ENCODE measurements at places on chromosomes 13 and 19.

- peak; percentile 12 for DNase-seq
Measured at GRCh38 chr19:14113762-14114414, 3.7 kb downstream of the PRKACA start.

- DNase-seq, result no peak
Measured at GRCh38 chr19:49019242-49019932, 2.5 kb upstream of the LHB start.

- DNase-seq, result no peak
Measured at GRCh38 chr19:56124578-56124977, 3.5 kb upstream of the ZNF787 start.

GRCh38 chr13:48402325-48402932 is 10.5 kb downstream of the LPAR6 start:
- no peak for DNase-seq

- peak; percentile 44 for DNase-seq
Measured at GRCh38 chr19:55519451-55520311, 17.3 kb downstream of the SBK2 start.

DNA sequence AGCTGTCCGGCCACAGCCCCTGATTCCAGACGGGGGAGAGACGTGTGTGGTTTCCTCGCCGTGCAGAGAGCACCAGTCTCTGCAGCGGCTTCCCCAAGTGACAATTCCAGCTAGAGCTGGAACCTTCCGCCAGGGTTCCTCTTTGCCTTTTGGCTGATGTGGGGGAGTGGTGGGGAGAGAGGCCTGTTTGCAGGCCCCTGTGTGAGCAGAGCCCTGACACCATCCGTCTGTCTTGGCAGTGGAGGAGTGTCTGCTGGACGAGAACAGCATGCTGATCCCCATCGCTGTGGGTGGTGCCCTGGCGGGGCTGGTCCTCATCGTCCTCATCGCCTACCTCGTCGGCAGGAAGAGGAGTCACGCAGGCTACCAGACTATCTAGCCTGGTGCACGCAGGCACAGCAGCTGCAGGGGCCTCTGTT is 25.0 kb downstream of the LAMP1 start:
- DNase-seq, result no peak

DNA sequence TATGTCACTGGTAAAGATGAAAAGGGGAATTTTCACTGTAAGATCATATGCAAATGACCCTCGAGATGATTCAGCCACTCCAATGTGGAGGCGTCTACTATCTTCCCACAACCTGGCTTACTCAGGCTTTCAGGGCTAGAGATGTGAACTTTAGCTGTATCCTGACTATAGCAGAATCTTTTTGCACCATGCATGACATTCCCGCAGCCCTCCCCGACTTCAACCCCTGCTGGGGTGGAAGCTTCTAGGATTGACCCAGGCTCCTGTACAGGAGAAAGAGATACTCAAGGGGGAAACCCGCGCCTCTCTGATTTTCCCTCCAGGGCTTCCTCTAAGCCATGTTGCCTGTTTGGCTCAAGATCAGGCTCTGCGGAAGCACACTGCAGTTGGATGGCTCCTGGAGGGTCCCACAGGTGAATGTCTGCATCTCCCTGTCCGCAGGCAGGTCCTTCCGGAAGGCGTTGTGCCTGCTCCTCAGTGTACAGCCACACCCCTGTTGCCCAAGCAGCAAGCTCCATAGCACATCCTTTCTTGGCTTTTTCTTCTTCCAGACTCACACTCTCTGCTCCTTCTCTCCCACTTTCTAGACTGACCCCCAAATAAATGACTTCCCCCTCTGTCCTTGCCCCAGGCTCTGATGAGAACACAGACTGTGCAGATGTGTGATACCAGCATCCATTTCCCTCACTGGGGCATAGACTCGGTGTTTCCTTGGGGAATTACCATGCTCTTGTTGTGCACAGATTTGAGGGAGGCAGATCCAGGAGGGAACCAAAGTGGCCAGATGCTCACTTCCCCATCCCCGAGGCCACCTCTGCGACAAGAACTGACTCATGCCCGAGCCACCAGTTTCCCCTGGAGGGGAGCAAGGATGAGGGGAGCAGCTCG is 29.1 kb upstream of the POP4 start:
- DNase-seq, result no peak

- no peak for DNase-seq
Measured at GRCh38 chr19:45352914-45353796, 12.6 kb downstream of the KLC3 start.

DNA sequence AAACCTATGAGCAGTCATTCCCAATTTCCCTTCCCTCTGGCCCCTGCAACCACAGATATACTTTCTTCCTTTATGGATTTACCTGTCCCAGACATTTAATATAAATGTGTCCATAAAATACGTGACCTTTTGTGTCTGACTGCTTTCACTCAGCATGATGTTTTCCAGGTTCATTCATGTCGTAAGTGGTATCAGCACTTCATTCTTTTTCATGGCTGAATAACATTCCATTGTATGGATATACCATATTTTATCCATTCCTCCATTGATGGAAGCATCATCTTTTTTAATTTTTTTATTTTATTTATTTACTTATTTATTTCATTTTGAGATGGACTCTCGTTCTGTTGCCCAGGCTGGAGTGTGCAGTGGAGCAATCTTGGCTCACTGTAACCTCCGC is 8.0 kb upstream of the PPP6R1 start:
- no peak for DNase-seq

DNA sequence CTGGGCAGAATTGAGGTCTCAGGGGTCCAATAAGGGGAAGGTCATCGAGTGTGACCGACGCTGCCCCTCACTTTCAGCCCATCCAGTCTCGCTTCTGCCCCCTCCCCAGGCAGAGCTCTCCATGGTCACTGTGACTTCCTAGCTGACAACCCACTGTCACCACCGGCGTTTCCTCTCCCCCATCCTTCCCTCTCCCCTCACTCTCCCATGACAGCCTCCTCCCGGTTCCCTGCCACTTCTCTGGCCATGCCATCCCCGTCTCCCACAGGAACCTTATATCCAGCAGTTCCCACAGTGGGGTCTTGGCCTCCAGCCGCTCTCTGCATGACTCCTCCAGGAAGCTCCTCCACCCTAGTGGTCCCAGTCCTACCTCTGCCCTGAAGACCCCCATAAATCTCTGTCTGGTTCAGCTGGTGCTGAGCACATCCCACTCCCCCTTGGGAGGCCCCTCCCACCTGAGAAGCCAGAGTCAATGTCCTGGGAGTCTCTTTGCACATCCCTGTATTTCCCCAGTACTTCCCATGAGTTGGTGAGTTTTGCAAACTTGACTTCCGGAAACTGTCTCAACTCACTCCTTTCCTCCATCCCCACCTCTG is 24.7 kb upstream of the CD33 start:
- DNase-seq, result no peak

GRCh38 chr19:17543986-17544385 is 11.5 kb upstream of the COLGALT1 start:
- DNase-seq, result no peak

- DNase-seq, result peak; percentile 86
Measured at GRCh38 chr19:29671393-29672160, 6.3 kb downstream of the PLEKHF1 start.

- DNase-seq, result no peak
Measured at GRCh38 chr13:65401315-65401714, 1828.8 kb downstream of the PCDH9 start.

DNA sequence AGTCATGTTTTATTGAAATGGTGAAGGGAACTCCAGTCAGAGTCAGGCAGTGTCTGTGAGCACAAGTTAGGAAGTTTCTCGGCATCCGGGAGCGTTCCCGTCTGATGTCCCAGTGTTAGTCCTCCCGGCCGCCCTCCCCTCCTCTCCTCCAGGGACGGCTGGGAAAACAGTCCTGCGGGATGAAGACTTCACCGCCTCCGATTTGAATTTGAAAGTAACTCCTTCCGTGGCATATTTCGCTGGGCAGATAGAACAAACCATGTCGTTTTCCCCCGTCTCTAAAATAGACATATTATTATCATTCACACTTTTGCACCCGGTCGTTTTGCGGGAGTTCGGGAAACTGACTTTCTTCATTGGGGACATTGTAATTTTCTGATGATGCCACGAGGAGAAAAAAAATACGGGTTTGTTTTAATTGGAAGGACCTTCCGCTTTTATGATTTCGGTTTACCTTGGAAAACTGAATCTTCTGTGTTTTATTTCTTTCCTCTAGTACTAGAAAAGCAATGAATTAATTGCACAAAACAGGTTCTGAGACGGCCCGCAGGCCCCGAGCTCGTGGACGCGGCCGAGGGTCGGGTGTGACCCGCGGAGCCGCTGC is 76.6 kb downstream of the ZIC5 start:
- DNase-seq, result no peak

GRCh38 chr13:60028021-60028420 is 135.7 kb downstream of the DIAPH3 start:
- DNase-seq, result no peak

DNA sequence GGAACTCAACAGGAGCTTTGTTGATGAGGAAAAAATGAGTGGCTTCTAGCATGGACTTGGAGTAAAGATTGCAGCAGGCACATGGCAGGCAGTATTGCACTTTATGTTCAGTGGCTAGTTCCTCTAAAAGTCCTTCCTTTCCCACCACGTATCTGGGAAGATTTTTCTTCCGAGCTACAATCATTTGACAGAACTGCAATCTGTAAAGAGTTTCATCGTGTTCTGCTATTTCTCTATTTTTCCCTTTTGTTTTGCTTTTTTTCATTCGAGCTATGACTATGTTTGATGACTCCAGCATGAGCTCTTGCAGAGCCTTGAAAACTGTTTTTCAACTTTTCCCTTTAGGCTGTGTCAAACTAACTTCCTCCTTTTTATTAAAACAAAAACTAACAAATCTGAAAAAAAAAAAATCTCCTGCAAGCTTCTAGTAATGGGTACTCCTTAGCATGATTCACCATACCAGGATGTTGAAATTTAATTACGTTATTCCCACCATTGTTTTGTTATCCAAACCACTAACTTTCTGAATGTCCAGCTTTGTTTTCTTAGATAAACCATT is 12.3 kb downstream of the CLDN10 start:
- peak; percentile 10 for DNase-seq

GRCh38 chr19:57210381-57210780 is 19.1 kb downstream of the ZNF264 start:
- DNase-seq, result no peak

Measured in urothelium cell line (cell line).